ENCODE measurements at places on chromosomes 7 and 10.

- DNase-seq: no peak
Observed at GRCh38 chr7:115825456-115826115, 205.0 kb downstream of the TFEC start.

- DNase-seq: no peak
Observed at GRCh38 chr7:34107276-34107675, 201.9 kb downstream of the BMPER start.

DNA sequence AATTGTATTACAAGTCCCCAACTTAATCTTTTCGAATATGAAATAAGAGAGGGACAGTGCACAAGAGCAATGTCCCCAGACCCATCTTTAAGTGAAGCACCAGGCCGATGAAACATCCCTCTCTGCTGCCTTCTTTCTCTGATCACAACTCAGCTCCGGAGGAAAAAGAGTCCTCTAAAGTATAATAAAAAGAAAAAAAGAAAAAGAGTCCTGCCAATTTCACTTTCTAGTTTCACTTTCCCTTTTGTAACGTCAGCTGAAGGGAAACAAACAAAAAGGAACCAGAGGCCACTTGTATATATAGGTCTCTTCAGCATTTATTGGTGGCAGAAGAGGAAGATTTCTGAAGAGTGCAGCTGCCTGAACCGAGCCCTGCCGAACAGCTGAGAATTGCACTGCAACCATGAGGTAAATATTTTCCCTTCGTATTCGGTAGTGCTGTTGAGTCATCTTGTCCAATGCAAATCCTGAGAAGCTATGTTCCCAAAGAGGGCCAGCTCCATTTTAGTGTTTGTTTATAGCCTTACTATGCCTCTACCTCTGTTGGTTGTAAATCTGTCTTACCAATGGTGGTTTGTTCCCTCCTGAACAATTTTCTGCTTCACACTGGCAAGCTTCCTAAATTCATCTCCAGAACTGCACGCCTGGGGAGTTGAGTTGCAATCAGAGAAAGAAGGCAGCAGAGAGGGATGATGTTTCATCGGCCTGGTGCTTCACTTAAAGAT is at the start of gene IFIT2:
Gene IFIT2 (plus strand): TSS at position 326 of the 725 bp plus-strand sequence. CDS start 78 bp downstream, at position 404.
- DNase-seq: peak; percentile 47

DNA sequence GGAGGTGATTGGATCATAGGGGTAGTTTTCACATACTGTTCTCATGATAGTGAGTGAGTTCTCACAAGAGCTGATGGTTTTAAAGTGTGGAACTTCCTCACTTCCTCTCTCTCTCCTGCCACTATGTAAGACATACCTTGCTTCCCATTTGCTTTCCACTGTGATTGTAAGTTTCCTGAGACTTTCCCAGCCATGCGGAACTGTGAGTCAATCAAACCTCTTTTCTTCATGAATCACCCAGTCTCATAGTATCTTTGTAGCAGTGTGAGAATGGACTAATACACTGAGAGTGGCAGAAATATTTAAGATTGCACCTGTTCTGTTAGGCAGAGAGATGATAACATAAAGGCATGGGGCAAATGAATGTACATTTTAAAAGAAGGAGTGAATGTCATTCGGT is 507.8 kb downstream of the SORCS3 start:
- no peak for DNase-seq

GRCh38 chr10:3477683-3478082 is 305.1 kb upstream of the PITRM1 start:
- DNase-seq: no peak

DNA sequence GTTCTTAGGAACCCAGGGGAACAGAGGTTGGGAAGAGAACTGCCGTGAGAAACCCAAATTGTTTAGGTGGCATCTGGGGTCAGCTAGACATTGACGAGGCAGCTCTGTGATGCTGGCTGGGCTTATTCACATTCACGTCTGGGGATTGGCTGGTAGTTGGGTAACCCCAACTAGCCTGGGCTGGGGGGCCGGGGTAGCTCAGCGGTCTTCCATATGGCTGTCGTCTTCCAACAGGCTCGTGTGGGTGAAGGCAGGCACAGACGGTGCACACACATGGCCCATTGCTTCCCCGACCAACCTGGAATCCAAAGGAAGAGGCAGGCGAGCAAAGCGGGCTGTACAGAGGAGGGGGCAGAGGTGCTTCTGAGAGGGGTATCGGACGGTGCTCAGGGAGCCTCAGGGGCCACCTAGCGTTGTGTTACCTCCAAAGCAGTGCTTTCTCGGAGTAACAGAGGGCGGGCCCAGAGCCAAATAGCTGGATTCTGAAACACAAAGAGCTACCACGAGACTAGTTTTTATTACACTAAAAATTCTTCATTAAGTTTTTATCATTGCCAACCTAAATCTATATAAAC is 34.5 kb downstream of the MKI67 start:
- no peak for DNase-seq

- no peak for DNase-seq
Observed at GRCh38 chr7:95322396-95322795, 1.9 kb downstream of the PON1 start.

- DNase-seq: no peak
Observed at GRCh38 chr7:94336009-94336408, 58.7 kb upstream of the COL1A2 start.

DNA sequence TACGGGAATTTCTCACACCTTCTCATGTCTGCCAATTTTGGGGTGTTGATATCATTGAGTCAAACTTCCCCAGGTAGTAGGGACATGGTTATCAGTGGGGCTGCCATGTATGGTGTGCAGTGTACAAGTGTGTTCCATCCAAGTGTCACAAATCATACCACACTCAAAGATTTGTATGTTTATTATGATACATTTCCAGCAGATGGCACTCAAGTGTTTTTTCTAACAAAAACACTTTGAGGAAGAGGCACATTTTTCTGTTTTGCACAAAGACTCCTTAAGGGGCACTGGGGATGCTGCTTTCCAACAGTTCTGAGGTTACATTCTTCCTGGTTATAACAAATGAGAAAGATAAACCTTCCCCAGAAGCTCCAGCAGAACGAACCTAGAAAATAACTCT is 414.5 kb downstream of the REEP3 start:
- no peak for DNase-seq

DNA sequence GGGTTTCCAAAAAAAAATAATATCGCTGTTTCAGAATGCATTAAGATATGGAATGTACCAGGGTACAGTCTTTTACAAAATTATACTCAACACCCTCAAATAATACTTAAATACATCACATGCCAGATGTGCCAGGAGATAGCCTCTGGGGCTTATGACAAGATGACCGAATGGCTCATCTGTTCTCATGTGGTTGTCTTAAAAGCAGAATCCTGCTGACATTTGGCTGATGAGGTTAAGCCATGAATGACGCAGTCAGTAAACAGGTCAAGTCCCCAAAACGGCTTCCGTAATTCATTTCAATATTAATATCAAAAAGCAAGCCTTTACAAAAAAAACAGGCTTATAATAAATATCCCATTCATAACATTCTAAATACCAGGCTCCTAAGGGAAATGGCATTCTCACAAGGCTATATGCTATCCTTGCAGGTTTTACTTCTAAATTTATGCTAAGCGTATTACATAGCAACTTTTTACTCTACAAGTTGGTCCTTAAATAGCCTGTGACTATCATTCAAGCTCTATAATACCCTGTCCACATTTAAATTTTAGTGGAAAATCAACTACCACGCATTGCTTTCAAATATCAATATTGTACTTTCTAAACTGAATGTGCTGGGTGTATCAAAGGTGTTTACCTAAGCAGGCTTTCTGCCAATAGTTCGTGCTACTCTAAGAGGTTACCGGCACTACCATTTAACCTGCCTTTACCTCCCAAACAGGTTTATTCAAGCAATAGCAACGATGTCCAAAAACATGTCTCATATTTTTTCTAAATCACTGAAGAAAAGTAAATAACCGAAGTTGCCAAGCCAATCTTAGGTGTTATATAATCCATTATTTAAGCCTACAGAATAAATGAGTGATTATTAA is 15.6 kb downstream of the SMURF1 start:
- DNase-seq: no peak

DNA sequence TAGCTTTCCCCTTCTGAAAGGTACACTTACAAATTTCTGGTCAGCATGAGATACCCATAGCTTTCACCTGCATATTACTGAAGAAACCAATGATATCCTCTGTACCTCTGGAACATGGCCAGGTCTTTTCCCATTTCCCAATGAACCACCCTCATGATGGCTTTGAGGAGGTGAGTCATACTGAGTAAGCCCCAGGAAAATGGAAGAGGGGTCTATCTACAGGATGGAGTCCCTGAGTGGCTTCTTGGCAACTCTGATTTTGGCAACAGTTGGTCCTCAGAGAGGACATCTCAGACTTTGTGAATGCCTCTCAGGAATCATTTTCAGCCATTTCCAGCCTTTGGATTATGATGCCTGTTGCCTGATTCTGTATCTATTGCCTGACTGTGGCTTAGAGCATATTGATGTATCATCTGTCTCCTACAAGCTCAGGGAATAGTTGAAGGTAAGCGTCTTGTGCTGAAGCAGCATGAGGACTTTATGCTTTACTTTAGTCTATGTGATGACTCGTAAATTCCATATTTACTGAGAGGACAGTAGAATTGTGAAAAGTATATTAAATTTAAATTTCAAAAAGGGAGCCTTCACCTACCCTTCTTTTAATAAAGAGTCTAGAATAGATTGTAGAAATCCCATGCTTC is 84.7 kb upstream of the DKK1 start:
- no peak for DNase-seq

GRCh38 chr7:136877509-136877908 is 9.1 kb downstream of the CHRM2 start:
- DNase-seq: no peak

DNA sequence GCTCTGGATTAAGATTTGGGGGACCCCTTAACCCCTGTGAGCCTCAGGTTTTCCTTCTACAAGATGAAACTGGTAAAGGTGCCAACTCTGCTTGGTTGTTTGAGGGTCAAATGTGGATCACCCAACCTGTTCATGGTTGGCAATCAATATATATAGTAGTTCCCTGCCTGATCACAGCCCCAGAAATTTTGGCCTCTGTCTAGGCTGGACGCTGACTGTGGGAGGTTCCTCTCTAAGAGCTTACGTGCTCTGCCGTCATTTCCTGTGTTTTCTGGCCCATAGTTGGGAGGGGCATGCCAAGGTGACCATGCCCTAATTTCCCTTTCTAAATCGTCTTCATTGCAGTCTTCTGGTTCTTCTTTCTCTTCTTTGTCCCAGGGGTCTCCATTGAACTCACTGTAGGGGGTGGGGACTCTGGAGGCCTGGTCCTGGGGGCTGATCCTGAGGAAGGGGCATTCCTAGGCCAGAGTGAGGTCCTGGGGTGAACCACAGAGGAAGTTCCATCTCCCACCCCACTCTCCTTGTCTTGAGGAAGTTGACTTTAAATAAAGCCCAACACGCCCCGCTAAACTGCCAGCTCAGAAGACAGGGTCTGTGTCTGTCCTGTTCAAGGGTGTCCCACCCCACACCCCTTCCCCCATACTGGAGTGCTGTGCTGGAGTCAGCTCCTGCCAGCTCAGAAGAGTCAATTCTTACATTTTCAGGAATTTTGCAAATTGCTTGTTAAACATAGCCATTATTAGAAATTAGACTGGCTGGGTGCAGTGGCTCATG is 98.9 kb upstream of the SDK1 start:
- DNase-seq: no peak

DNA sequence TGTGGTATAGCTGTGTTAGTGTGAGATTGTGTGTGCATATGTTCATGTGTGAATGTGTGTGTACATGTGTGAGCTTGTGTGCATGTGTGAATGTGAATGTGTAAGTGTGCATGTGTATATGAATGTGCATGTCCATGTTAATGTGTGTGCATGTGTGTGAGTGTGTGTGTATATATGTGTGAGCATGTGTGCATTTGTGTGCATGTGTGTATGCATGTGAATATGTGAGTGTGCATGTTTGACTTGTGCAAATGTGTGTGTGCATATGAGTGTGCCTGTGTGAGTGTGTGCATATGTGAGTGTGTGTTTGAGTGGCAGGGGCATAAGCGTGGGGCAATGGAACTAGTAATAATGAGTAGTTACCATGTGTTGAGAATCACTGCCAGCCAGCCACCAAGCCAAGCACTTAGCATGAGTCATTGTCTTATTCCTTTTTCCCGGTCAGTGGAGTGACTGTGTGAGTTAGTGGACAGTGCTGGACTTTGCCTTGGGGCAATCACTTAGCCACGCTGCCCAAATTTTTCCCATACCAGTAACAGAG is 46.3 kb upstream of the SHH start:
- no peak for DNase-seq
